ENCODE measurements at places on chromosomes 3 and 15.

GRCh38 chr3:49927798-49928197 is 1.8 kb downstream of the MON1A start:
- no peak for DNase-seq

- DNase-seq, result peak; percentile 41
Measured at GRCh38 chr15:64774629-64775493, 528 bp downstream of the RBPMS2 start.

DNA sequence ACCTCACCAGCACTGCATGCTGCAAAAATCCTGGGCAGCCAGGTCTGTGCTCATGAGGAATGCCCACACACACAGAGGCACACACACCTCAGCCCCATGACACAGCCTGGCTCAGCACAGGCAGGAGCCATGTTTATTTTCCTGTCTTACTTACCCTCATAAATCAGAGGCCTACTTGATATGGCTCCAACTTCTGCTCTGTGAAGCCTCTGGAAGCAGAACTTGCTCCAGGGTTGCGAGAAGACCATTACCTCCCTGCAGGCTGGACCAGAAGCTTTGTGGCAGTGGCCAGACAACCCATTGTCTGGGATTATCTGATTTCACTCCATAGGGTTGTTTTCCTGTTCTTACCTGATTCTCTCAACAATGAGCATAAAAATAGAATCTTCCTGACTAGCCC is 43.8 kb upstream of the CMTM8 start:
- no peak for DNase-seq

DNA sequence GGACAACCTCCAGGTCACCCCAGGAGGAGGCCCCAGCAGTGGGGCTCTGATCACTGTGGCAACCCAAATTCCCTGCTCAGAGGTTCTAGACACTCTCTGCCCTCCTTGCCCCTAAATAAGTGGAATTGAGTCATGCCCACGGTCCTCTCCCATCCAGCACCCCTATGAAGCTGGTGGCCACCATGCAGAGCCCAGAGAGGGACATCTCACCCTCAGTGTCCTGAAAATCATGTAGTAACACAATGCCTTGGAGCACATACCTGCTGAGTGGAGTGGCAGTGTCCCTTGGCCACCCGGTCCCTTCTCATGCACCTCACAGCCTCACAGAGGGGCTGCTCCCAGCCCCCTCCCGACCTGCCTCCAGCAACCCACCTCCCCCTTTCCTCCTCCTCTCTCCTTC is 114.3 kb upstream of the MEF2A start:
- no peak for DNase-seq

DNA sequence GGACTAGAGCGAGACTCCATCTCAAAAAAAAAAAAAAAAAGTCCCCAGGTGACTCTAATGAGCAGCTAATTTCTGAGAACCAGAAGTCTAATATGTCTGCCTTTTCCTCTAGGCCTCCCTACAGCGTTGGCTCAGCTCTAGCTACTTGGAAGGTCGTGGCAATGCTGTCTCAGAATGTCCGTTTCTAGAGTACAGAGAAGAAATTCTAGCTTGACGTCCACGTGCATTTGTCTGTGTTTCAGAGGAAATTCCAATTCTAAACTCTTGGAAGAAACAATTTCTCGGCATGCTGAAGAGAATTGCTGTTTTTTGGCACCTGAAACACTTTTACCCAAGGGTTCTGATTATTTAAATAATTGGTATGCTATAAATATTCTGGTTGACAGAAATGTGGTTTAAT is 78.8 kb downstream of the SOX2 start:
- no peak for DNase-seq

DNA sequence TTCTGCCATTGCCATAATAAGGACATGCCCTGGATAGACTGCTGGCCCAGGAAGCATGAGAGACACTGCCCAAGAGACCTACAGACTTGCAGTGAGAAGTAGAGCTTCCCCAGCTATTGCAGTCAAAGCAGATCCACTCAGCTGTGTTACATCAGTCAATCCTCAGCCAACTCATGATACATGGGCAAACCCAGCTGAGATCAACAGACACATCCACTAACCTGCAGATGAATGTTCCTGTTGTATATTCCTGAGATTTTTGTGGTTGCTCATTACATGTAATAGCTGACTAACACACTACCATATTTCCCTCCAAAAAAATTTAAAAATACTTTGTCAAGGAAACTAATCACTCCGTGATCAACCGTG is 68.6 kb downstream of the DCLK3 start:
- DNase-seq, result no peak

GRCh38 chr3:160531311-160531710 is 34.1 kb downstream of the KPNA4 start:
- no peak for DNase-seq

- DNase-seq, result no peak
Measured at GRCh38 chr3:185381320-185382058, 18.6 kb downstream of the MAP3K13 start.

DNA sequence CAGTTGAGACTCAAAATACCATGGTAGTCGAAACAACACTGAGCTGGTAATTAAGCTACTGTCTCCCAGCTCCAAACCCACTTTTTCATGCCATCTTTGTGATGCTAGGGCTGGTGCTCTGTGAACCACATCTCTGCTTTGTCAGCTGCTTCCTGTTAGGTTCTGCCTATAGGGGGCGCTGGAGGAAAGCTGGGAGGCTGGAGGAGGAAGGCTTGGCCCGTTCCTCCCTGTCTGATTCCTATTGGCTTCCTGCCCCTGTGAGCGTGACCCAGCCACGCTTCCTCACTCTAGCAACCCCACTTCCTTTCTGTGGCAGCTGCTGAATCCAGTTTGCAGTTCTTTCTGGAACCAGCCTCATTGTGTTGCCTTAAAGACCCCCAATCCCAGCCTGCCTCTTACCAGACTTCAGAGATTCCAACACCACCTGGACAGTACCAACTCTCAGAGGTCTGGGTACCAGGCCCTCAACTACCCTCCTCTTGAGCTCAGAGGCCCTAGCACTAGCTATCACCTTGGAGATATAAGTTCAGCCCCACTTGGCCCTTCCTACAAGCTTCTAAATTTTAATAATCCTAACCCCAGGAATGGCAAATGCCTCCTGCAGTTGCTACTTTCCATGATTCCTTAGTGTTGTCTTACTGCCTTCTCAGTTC is 120.9 kb downstream of the ERC2 start:
- peak; percentile 69 for DNase-seq

DNA sequence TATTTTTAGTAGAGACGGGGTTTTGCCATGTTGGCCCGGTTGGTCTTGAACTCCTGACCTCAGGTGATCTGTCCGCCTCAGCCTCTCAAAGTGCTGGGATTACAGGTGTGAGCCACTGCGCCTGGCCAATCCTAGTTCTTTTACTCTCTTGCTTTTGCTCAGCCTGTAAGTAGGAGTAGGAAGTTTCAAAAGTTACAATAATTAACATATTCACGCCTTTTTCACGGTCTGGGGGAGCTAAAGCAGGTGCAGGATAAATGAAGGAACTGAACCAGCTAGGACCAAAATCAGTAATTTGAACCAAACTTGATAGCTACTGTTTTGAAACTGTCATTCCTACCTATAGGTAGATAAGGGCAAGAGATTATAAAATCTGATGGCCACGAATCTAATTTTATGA is 98.5 kb downstream of the CACNA1D start:
- no peak for DNase-seq

GRCh38 chr3:72398781-72399180 is 449.5 kb downstream of the SHQ1 start:
- DNase-seq, result no peak

DNA sequence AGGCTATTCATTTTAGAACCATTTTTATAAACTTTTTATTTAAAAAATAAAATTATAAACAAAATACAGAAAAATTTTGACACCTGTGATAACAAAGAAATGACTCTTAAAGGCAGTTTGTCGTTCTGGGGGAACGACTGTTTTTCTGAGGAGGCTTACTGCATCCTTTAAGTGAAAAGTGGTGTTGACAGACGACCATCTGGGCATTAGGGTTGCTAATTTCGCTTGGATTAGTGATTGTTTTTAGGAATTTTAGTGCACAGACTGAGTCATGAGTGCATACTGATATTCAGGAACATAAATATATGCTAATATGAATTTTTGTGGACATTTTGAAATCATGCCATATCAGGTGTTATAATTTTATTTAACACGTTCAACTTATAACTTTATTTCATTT is 28.5 kb downstream of the OSTN start:
- DNase-seq, result no peak

- DNase-seq, result no peak
Measured at GRCh38 chr3:172339892-172340291, 108.4 kb downstream of the GHSR start.

- no peak for DNase-seq
Measured at GRCh38 chr15:27123808-27124207, 152.8 kb downstream of the GABRG3 start.

- no peak for DNase-seq
Measured at GRCh38 chr3:30664884-30665283, 58.5 kb downstream of the TGFBR2 start.

GRCh38 chr3:32632533-32633265 is 52.3 kb upstream of the CNOT10 start:
- DNase-seq, result no peak

DNA sequence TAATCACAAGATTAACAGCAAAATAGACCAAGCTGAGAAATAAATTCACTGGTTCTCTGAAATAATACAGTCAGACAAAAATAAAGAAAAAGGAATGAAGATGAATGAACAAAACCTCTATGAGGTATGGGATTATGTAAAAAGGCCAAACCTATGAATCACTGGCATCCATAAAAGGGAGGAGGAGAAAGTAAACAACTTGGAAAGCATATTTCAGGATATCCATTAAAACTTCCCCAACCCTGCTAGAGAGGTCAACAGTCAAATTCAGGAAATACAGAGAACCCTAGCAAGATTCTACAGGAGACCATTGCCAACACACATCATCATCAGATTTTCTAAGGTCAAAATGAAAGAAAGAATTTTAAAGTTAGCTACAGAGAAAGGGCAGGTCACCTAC is 649.7 kb upstream of the CBLB start:
- DNase-seq, result no peak

- no peak for DNase-seq
Measured at GRCh38 chr15:90895571-90896117, 7.5 kb upstream of the MAN2A2 start.

GRCh38 chr3:99895131-99895696 is 77.6 kb downstream of the CMSS1 start:
- DNase-seq, result no peak

- no peak for DNase-seq
Measured at GRCh38 chr3:141250342-141250741, 18.7 kb downstream of the PXYLP1 start.

DNA sequence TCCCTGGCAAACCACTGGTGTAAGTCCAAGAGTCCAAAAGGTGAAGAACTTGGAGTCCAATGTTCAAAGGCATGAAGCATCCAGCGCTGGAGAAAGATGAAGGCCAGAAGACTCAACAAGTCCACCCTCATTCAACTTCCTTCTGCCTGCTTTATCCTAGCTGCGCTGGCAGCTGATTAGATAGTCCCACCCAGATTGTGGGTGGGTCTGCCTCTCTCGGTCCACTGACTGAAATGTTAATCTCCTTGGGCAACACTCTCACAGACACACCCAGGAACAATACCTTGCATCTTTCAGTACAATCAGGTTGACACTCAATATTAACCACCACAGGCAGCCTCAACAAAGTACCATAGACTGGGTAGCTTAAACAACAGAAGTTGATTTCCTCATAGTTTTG is 245.9 kb upstream of the IGF1R start:
- no peak for DNase-seq

- no peak for DNase-seq
Measured at GRCh38 chr3:170132335-170132734, 49.2 kb downstream of the PHC3 start.

DNA sequence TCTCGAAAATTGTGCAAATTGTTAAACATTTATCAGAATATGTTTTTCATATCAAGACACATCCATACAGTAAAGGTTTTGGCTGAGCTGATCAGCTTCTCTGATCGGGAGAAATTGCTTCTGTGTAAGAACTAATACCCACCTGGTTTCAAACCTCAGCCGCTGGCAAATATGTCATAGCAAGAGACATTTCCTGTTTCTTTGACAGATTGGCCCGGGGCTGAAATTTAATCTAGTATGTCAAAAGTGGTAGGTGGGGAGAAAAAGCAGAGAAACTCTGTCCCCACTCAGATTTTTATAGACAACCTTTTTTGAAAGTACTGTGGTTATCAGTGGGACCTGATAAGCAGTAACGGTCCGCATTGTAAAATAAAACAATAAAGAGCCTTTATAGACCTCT is 88.8 kb upstream of the SLC24A5 start:
- DNase-seq, result no peak

- peak; percentile 15 for DNase-seq
Measured at GRCh38 chr3:186413615-186414415, 51.8 kb upstream of the DGKG start.

DNA sequence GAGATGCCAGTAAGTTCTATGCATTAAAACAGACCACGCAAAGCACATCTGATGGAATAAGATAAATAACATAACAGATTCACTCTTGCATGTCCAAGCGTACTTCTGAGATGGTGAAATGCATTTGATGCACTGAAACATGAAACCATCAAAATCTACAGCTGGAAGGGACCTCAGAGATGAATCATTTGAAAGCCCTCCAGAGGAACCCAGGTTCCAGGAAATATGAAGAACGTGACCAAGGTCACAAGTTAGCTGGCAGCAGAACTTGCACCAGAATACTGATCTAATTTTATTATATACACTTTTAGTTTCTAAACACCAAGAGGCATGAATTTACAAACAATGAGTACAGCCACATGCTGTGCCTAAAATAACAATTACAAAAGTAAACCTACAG is 957.1 kb downstream of the FHIT start:
- DNase-seq, result no peak

- DNase-seq, result no peak
Measured at GRCh38 chr15:85520650-85521049, 140.2 kb downstream of the AKAP13 start.

- no peak for DNase-seq
Measured at GRCh38 chr3:33061782-33062181, 35.2 kb downstream of the GLB1 start.

DNA sequence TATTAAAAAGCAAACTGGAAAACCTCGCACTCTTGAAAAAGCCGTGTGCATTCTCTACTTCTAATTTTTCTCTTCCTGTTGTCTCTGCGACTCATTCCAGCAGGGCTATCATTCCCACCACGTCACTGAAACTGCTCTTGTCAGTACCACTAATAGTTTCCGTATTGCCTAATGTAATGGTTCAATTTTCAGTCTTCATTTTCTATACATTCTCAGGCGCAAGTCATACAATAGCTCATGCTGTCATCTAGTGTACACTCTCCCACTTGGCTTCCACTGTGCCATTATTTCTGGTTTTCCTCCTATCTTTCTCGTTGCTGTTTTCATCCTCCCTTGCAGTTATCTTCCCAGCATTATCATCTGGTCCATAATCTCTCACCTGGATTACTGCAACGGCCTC is 160.2 kb downstream of the SPATA16 start:
- no peak for DNase-seq

DNA sequence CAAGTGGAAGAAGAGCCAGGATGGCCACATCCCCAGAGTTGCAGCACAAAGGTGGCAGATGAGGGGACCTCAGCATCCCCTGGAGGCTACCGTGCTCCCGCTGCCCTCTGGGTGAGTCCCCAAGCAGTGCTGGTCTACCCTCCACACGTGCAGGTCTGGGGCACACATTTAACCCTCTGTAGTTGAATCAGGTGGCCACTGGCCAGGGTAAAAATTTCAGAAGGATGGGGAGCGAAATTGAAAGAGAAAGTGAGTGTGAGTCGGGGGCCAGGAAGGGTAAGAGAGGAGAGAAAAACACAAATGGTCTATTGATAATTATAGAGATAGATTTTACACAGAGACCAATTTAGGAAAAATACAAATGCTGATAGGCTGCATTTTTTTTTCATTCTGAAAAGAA is 139.5 kb upstream of the EIF1B start:
- DNase-seq, result no peak

All from endothelial cell (in vitro differentiated cells).